Activated CD8-positive, alpha-beta T cell treated with anti-CD3 and anti-CD28 coated beads for 36 hours (primary cell): ENCODE measurements at places on chromosomes 4 and X. TPM values are rescaled to one million over a fixed set of nuclear protein-coding genes. Genes with fewer than 3 reads are reported as not detected.

DCHS2 gene
- total RNA-seq, result not detected

FAT1 gene
- not detected for total RNA-seq

PAPSS1 gene
- 31.1 TPM for total RNA-seq

DNA sequence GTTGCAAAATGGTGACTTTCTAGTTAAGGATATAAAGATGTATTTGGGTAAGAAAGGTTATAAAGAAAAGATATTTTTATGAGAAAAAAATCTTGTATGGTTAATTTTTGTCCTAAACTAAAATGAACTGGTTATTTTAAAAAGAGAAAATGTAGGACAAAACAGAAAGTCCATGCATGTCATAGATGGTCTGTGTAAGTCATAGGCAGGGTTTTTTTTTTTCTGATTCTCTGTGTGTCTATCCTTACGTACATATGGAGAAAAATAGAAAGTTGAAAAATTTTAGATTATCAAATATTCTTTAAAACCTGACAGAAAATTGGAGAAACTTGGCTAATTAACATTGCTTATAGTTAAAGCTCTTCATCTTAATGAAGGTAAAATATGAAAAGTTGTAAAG lies 493.4 kb downstream of the IQCM start:
- no peak overlapping the region for H3K4me3 ChIP-seq
- DNase-seq, result no peak
- H3K27ac ChIP-seq, result no peak overlapping the region
- H3K36me3 ChIP-seq, result peaks cover 2% of the 10 kb centered on the region

DNA sequence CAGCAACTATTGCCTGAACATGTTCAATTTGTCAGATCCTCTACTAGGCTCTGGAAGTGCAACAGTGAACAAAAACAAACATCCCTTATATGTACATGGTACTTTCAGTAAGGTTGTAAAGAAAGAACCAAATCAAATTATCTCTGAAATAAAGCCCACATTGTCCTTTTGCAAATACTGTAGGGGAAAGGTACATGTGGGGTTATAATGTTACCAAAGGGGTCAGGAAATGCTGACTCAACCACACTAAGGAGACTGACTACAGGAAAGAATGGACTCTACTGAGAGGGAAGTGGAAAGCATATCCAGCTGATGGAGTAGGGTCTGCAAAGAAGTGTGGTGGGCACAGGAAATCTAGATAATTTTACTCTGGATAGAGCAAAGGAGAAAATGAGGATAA lies 61.5 kb downstream of the PCDH18 start:
- DNase-seq, result no peak
- no peaks in the 10 kb centered on the region for H3K4me1 ChIP-seq
- no peak overlapping the region for H3K4me3 ChIP-seq
- no peak overlapping the region for H3K27ac ChIP-seq

DNA sequence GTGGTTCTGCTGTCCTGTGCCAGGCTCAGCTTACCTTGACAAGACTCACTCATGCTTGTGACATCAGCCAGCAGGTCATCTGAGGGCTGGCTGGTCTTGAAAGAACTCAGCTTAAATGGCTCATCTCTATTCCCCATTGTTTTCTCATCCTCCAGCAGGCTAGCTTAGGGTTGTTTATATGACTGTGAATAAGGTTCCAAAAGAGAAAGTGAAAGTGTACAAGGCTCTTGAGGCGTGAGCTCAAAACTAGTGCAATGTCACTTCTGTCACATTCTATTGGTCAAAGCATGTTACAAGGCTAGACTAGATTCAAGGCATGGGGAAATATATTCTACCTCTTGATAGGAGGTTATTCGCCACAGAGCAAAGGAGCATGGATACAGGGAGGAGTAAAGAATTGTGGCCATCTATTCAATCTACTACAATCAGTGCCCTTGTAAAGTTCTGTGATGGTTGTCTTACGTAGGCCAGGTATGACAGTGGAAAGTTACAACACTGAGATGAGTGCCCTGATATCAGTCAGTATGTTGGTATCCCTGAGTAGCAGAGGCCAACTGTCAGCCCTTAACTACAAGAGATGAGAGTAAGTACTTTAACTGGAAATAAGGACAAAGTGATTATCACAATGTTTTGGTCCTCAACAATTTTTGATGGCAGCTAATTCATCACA lies 19.8 kb upstream of the TMLHE start:
- H3K4me1 ChIP-seq, result peaks cover 9% of the 10 kb centered on the region
- peak overlapping the region; percentile 58 for H3K4me3 ChIP-seq
- no peaks in the 10 kb centered on the region for H3K36me3 ChIP-seq
- no peak for DNase-seq
- H3K27ac ChIP-seq, result peak overlapping the region; percentile 62
- no peaks in the 10 kb centered on the region for H3K27me3 ChIP-seq

DNA sequence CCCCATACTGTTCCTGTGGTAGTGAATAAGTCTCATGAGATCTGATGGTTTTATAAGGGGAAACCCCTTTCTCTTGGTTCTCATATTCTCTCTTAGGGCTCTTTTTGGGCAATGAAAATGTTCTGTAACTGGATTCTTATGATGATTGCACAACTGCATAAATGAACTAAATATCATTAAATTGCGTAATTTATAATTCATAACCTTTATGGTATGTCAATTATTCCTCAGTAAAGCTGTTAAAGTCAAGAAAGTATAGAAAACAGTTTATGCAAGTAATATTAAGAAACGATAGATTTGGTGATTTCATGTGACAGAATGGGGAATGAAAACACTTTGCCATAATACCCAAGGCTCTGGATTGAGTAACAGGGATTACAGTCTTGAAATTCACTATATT lies 33.5 kb upstream of the SPANXD start:
- H3K4me1 ChIP-seq, result no peaks in the 10 kb centered on the region
- no peaks in the 10 kb centered on the region for H3K27me3 ChIP-seq
- no peak overlapping the region for H3K27ac ChIP-seq
- H3K4me3 ChIP-seq, result no peak overlapping the region
- no peak for DNase-seq
- no peaks in the 10 kb centered on the region for H3K36me3 ChIP-seq

- peaks cover 3% of the 10 kb centered on the region for H3K36me3 ChIP-seq
- H3K27ac ChIP-seq, result no peak overlapping the region
- H3K27me3 ChIP-seq, result peaks cover 62% of the 10 kb centered on the region
Observed at GRCh38 chr4:13548059-13548983, 4.0 kb upstream of the NKX3-2 start.

DNA sequence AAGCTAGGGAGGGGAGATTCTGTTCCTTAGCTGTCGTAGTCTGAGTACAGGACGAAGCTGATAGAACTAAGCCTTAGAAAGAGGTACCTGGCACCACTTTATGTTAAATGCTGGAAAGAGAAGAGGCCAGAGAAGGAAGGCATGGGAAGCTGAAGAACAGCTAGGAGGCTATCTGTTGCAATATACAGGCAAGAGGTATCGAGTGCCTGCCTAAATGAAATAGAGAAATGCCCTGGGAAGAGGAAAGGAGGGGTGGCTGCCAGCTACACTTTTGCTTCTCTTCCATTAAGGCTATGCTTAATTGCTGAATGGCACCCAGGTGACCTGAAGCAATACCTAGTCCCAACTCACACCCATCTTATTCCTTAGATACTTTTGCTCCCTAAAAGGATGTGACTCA lies 380.4 kb upstream of the FGF13 start:
- no peaks in the 10 kb centered on the region for H3K36me3 ChIP-seq
- H3K27ac ChIP-seq, result no peak overlapping the region
- no peaks in the 10 kb centered on the region for H3K4me1 ChIP-seq
- no peak overlapping the region for H3K4me3 ChIP-seq
- no peak for DNase-seq

DNA sequence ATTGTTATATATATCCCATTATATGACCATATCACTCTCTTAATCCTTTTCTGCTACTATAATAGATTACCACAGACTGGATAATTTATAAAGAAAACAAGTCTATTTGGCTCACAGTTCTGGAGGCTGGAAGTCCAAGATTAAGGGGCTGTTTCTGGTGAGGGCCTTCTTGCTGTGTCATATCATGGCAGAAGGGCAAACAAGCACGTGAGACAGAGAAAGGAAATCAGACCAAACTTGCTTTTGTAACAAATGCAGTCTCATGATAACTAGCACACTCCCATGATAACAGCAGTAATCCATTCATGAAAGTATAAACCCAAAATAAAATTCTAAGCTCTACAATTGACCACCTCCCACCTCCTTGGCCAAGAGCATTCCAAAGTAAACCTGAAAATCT lies 16.3 kb upstream of the TAB3 start:
- H3K27ac ChIP-seq, result no peak overlapping the region
- no peak overlapping the region for H3K4me3 ChIP-seq
- peaks cover 3% of the 10 kb centered on the region for H3K4me1 ChIP-seq
- no peaks in the 10 kb centered on the region for H3K27me3 ChIP-seq

- DNase-seq, result no peak
- H3K27me3 ChIP-seq, result peaks cover 63% of the 10 kb centered on the region
- no peaks in the 10 kb centered on the region for H3K4me1 ChIP-seq
- peak overlapping the region; percentile 52 for H3K4me3 ChIP-seq
- no peak overlapping the region for H3K27ac ChIP-seq
- no peaks in the 10 kb centered on the region for H3K36me3 ChIP-seq
Observed at GRCh38 chr4:141131723-141132071, 1.6 kb downstream of the RNF150 start.

DNA sequence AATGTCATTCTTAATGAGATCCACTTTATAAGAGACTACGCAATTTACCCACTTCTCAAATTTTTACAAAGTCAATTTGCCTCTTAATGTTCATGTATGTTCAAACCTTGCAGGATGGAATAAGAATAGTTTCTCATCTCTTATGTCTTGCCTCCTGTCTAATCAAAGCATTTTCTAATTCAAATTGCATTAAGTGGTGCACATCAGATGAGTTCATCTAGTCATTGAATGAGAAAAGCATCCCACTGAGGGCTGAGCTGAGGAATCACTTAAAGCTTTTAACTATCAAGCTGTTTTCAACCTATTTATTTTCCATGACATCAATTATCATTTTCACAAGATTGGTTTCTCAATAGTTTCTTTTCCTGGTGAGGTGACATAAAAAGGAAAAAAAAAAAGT lies 1964.0 kb downstream of the PCDH7 start:
- H3K4me1 ChIP-seq, result no peaks in the 10 kb centered on the region
- DNase-seq, result no peak
- no peaks in the 10 kb centered on the region for H3K27me3 ChIP-seq

- H3K27ac ChIP-seq, result peak overlapping the region; percentile 28
- no peak overlapping the region for H3K4me3 ChIP-seq
- DNase-seq, result peak; percentile 8
- H3K36me3 ChIP-seq, result no peaks in the 10 kb centered on the region
- peaks cover 20% of the 10 kb centered on the region for H3K4me1 ChIP-seq
Observed at GRCh38 chrX:44314259-44314734, 29.2 kb downstream of the EFHC2 start.

GRCh38 chr4:3682236-3683076 lies 83.7 kb upstream of the ADRA2C start:
- H3K4me3 ChIP-seq, result no peak overlapping the region
- no peaks in the 10 kb centered on the region for H3K4me1 ChIP-seq
- no peak for DNase-seq
- H3K27ac ChIP-seq, result no peak overlapping the region

DNA sequence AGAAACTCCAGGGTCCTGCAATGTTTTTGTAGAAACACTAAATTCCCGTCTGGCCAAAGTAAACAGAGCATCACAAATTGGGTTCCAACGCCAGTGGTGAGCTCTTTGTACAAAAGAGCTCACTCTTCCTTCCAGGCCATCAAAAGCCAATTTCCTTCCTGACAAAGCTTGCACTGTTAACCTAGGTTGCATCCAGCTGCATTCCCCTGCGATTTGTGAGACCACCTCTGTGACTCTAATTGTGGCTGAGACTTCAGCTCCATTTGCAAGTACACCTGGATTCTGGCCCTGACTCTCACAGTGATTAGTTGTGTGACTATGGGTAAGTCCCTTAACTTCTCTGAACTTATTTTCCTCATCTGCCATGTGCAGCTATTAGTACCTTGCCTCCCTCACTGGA lies 212.5 kb upstream of the CXorf66 start:
- no peak overlapping the region for H3K27ac ChIP-seq
- no peak for DNase-seq
- no peaks in the 10 kb centered on the region for H3K36me3 ChIP-seq
- H3K27me3 ChIP-seq, result no peaks in the 10 kb centered on the region

- H3K4me1 ChIP-seq, result no peaks in the 10 kb centered on the region
- H3K27ac ChIP-seq, result no peak overlapping the region
- H3K36me3 ChIP-seq, result no peaks in the 10 kb centered on the region
- no peak for DNase-seq
- peaks cover 5% of the 10 kb centered on the region for H3K27me3 ChIP-seq
- no peak overlapping the region for H3K4me3 ChIP-seq
Observed at GRCh38 chr4:140004922-140005627, 148.9 kb downstream of the MAML3 start.

DNA sequence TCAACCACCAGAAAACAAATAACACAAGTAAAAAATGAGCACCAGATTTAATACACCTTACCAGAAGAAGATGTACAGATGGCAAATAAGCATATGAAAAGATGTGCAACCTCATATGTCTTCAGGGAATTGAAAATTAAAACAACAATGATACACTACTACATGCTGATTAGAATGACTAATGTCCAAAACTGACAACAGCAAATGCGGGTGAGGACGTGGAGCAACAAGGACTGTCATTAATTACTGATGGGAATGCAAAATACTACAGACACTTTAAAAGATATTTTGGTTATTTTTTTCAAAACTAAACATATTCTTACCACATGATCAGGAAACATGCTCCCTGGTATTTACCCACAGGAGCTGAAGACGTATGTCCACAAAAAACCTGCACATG lies 140.3 kb downstream of the FRYL start:
- no peak for DNase-seq
- H3K27me3 ChIP-seq, result no peaks in the 10 kb centered on the region
- peaks cover 32% of the 10 kb centered on the region for H3K4me1 ChIP-seq
- H3K27ac ChIP-seq, result no peak overlapping the region
- peaks cover 14% of the 10 kb centered on the region for H3K36me3 ChIP-seq

GRCh38 chrX:9279234-9279544 lies 185.7 kb upstream of the TBL1X start:
- H3K4me3 ChIP-seq, result peak overlapping the region; percentile 10
- no peaks in the 10 kb centered on the region for H3K27me3 ChIP-seq
- DNase-seq, result no peak

GRCh38 chr4:7788694-7789425 lies 150.8 kb downstream of the AFAP1 start:
- H3K27ac ChIP-seq, result no peak overlapping the region
- no peaks in the 10 kb centered on the region for H3K27me3 ChIP-seq
- H3K4me3 ChIP-seq, result no peak overlapping the region
- peaks cover 10% of the 10 kb centered on the region for H3K36me3 ChIP-seq
- DNase-seq, result no peak

DNA sequence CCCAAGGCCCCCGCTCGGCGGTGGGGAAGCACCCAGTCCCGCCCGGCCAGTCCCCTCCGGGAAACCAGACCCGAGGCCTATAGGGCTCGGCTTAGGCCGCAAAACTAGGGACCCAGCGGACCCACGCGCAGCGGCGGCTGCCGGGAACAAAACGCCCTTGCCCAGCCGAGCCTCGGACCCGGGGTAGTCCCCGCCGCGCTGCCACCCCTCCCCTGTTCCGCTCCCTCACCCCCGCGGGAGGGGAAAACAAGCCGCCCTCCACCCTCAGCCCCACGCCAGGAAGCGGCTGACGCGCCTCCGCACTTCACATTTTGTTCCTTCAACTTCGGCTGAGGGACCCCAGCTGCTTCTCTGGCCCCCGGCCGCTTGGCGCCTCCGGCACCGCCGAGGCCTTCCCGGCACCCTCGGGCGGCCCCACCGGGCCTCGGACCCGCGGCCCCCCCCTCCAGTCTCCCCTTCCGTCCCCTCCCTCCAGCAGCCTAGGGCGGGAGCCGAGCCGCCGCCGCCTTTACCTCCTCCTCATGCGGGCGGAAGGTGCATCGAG lies 694 bp downstream of the PDS5A start:
- peak overlapping the region; percentile 80 for H3K4me3 ChIP-seq
- DNase-seq, result peak; percentile 59
- H3K27me3 ChIP-seq, result no peaks in the 10 kb centered on the region
- peaks cover 30% of the 10 kb centered on the region for H3K4me1 ChIP-seq
